RPMI7951 (cell line): ENCODE measurements at places on chromosomes 13 and 19.

DNA sequence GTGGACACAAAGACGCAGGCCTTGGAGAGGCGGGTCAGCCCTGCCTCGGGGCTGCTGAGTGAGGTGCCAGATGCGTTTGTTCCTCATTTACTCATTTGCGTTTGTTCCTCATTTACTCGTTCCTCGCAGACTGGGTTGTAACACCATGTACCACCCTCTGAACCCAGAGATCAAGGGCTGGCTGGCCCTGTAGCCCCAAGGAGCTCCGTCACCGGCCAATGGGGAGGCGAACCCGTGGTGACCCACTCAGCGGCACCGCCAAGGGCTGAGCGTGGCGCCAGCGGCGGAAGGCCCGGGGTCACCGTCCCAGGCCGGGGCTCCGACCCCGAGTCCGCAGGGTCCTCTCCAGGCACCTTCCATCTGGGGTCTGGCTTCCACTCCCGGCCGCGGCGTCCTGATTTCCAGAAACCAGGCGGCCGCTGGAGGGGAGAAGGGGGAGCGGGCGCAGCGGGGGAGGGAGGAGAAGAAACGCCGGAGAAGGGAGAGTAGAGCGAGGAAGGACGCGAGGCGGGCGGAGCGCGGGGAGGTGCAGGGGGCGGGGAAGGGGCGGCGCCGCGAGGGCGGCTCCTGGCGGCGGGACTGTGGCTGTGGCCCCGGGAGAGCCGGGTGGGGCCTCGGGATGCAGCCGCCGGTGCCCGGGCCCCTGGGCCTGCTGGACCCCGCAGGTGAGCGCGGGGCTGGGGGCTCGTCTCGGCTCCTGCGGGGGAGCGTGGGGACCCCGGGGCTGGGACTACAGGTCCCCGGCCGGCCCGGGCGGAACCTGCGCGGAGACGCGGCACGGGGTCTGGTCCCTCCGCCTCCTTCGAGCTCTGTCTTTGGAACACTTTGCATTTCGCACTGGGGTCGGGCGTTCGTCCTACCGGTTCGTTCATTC is at the start of gene TMEM255B:
TMEM255B (plus strand) TSS at position 576 of the 874 bp plus-strand sequence; CDS start at position 620, 44 bp downstream.
- peak; percentile 60 for DNase-seq

DNA sequence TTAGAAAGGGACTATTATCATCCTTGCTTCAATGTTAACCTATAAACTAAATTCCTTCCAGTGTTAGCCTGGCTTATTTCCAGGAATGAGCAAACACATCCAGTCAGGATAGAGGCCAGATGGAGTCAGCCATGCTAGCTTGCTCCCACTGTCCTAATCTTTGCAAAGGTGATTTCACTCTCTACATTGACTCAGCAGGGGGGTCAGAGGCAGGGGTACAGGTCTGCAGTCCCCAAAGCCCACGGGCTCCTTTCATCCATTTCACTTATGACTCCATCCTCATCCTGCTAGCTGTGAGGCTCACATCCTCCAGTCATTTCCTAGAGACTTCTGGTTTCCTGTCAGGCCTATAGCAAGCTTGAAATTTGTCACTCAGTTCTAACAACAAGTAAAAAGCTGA is 63.4 kb upstream of the CEACAM8 start:
- DNase-seq: no peak

DNA sequence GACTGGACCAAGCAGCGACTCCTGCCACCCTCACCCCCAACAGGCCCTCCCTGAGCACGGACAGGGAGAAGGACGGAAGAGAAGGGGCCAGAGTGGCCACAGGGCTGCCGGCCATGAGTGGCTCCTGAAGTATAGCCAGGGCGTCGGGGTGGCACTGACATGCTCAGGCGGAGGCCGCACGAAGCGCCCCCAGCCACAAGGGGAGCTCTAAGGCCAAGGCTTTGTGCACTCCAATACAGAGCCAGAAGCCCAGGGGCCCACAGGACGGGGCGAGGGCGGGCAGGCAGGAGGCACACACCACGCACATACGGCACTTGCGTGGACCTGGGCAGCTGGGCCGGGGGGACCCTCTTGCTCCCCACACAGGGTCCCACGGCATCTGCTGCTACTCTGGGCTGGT is 52.0 kb downstream of the KLF2 start:
- no peak for DNase-seq

GRCh38 chr19:38316477-38317067 is 825 bp upstream of the YIF1B start:
- no peak for DNase-seq

GRCh38 chr13:30835442-30835841 is 70.6 kb upstream of the MEDAG start:
- DNase-seq: peak; percentile 51

DNA sequence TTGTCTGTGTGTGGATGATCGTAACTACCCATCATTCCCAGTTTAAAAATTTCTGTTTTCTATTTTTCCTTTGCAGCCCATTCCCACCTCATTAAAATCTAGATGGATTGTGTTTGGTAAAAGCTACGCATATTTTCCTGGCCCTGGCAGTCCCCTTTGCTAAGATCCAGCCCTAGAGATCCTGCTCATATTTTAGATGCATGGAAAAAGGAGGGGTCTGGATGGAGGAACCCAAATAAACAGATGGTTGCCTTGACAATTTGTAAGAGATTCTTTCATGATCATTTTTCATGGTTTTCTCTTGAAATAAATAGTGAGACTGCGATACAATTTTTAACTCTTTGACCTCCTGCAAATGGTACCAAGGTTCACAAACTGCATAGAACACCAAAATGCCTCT is 174.4 kb downstream of the SLC7A1 start:
- no peak for DNase-seq

GRCh38 chr13:45492538-45492937 is 27.8 kb downstream of the COG3 start:
- DNase-seq: peak; percentile 23

DNA sequence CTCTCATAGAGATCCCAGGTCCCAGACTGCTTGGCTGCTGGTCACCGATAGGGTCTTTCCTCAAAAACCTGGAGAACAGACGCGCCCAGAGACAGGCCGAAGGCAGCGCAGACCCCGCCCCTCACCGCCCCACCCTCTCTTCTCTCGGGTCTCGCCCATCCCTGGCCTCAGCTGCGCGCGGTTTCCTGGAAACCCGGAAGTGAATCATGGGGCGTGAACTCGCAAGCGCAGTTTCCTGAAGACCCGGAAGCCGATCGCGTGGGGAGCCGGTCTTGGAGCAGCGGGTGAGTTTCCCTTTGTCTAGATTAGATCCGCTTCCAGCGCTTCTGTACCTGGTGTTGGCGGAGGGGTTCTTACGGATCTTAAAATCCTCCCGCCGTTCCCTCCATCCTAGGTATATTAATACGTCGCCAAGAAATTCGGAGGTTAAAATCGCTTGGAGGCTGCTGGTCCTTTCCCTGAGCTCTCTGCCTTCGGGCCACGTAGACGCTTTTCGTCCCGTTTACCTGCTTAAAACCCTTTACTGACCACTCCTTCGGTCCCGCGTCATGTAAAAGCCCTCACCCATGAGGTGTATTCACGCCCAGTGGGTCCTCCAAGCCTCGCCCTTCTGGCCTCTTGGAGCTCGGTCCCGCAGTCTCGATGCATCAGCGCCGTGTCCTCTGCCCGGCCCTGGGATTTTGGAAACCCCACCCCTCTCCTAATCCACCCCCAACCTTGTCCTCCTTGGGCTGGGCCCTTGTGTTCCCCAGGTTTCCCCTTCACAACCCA is at the start of gene ZNF578:
ZNF578 (plus strand) TSS at position 230 of the 771 bp plus-strand sequence. CDS start 48,293 bp downstream, outside the sequence.
- peak; percentile 93 for DNase-seq

- peak; percentile 33 for DNase-seq
These were observed 22.2 kb downstream of the PCID2 start for GRCh38 chr13:113186061-113186900.

DNA sequence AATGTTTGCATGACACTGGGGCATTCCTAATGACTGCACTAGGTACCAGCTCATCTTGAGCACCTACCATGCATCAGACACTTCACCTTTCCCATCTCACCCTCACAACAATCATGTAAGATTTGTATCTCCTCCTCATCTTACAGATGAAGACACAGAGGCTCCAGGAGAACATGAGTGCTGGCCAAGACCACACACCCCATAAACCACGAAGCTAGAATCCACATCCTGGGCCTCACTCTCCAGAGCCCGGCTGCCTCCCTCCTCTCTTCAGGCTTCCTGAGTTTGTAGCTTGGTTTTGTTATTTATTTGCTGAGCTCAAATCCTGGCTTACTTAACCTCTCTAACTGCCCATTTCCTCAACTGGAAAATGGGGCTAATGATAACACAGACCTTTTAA is 25.9 kb downstream of the FAM216B start:
- peak; percentile 55 for DNase-seq

- DNase-seq: peak; percentile 87
These were observed 17.7 kb upstream of the SPACA4 start for GRCh38 chr19:48588670-48589401.

- DNase-seq: no peak
These were observed 2.8 kb downstream of the NECTIN2 start for GRCh38 chr19:44848812-44849447.

GRCh38 chr19:13691569-13692435 is 72.5 kb upstream of the MRI1 start:
- peak; percentile 90 for DNase-seq

- no peak for DNase-seq
These were observed 683.8 kb upstream of the ATXN8OS start for GRCh38 chr13:69423844-69424243.

DNA sequence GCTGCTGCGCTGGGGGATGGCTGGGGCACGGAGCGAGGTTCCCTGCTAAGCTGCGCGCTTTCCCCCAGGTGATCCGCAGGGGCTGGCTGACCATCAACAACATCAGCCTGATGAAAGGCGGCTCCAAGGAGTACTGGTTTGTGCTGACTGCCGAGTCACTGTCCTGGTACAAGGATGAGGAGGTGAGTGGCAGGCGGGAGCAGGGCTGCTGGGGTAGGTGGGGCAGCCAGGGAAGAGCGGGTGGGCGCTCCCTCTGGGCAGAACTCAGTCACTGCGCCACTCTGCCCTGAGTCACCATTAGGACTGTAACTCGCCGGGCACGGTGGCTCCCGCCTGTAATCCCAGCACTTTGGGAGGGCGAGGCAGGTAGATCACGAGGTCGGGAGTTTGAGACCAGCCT is 23.8 kb downstream of the TMED1 start:
- no peak for DNase-seq

- peak; percentile 87 for DNase-seq
These were observed 8.8 kb downstream of the ALOX5AP start for GRCh38 chr13:30744056-30744680.

DNA sequence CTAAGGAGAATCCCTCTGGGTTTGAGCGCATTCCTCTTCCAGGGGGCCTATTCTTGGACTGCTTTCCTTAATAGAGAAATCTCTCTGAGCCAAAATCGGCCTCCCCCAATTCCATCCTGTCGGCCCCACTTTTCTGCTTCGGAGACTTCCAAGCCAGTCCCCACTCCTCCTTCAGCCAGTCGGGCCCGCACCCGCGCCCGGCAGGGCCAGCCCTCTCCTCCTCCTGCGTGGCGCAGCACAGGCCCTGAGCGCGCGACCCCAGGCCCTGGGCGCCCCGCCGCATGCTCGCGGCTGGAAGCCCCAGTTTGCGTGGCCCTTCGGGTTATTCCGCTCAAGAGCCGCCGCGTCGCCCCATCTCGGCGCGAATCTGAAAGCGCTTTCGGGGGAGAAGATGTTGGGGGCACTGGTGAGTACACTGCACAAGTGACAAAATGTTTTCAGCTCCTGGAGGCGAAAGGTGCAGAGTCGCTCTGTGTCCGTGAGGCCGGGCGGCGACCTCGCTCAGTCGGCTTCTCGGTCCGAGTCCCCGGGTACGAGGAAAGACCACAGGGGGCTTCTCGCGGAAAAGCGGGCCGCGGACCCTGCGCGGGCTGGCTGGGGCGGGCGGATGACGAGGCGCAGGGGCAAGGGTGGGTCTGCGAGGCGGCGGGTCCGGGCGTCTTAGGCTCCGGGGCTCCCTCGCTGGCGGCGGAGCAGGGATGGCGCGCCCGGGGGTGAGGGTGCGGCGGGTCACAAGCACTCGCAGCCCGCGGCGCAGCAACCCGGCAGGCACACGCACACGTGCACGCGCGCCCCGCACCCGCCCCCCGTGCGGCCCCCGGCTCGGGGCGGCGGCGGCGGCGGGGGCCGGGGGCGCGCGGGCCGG is at the start of gene IL17D:
IL17D (plus strand) TSS at position 785 of the 865 bp plus-strand sequence. CDS start 303 bp downstream, outside the sequence.
- no peak for DNase-seq

DNA sequence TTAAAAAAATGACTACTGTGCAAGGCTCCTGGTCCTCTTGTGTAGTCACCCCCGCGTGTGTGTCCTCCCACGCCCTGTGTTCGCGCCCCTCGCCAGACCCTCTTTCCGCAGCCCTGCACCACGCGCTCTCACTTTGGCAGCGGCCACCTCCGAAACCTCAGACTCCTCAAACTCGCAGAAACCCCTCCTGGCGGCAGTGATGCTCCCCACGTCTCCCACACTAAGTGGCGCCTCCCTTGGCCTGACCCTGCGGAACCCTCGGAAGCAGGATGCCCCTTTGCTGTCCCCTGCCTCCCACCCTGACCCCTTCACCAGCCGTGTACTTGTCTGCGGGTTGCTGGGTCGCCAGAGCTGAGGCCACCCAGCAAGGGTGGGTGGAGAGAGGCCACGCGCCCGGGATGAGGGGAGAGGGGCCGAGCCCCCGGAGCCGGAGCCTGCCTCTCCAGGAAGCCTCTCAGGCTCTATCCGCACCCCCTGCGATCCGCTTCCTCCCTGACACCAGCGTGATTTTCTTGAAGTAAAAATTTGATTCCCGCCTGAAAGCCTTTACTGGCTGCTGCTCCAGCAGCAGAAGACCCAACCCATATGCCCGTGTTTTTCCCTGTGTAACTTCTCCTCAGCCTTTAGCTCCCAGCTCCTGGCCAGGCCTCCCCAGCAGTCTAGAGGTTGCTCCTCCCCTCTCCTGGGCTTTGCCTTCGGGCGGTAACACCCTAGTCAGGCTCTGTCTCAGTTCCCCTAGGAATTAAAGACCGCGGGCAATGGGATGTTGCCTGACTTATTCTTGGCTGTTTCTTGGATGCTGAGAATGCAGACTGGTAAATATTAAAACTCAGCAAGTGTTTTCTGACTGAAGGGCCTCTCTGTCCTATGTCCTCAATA is 55.2 kb downstream of the MIPEP start:
- DNase-seq: no peak

DNA sequence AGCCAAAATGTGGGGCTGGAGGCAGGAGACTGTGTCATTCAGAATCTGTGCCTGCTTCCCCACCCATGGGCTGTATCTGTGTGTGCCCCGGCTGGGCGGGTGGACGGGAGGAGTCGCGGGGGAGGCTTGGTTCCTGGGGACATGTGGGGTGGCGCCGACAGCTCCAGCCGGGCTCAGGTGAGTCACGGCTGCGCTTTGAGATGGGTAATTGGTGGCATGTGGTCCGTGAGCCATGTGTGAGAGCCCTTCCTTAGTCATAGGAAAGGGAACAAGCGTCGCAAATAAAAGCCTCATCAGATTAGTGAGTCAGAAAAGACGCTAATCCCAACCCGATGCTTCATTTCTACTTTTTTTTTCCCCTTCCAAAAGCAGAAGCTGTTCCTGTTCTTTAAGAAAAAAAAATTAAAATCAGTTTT is 118.6 kb upstream of the ZNF536 start:
- DNase-seq: peak; percentile 31

GRCh38 chr19:27657271-27658051 is 1555.5 kb downstream of the UQCRFS1 start:
- DNase-seq: no peak

DNA sequence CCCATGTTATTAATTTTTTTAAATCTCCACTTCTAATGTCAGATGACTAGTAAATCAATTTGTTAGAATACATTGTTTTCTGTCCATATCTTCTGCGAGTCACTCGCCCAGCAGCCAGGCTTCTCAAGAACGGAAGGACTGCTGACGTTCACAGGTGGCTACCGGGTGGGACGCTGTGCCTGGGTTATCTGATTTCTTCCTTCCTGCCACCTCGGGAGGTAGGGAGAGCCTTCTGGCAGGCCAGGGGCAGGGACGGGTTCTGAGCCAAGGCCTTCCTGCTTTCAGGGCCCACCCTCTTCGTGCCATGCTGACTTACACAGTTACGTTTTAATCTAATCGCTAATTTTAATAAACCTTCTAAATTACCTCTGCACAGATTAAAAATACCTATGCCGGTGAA is 7.9 kb upstream of the C1QTNF9 start:
- no peak for DNase-seq
